H1 (cell line): ENCODE measurements at places on chromosomes 13 and 19. TPM values are rescaled to one million over a fixed set of nuclear protein-coding genes. Genes with fewer than 3 reads are reported as not detected.

The ODAD3 gene
- 2.1 and 4.4 TPM in 2 replicates for polyA plus RNA-seq

The SYNGR4 gene
- polyA plus RNA-seq = 0.27 and 0.41 TPM in 2 replicates

The SPPL2B gene
- 34.8 and 83.1 TPM in 2 replicates for polyA plus RNA-seq

The LIM2 gene
- polyA plus RNA-seq = 0.13 TPM in 1 of 2 replicates, not detected in the other
